Muscle of leg (tissue), 16 donors: ENCODE measurements at places on chromosomes 5 and 9.
A peak's percentile ranks its signal among the peaks of the same experiment; 100 is the strongest.

DNA sequence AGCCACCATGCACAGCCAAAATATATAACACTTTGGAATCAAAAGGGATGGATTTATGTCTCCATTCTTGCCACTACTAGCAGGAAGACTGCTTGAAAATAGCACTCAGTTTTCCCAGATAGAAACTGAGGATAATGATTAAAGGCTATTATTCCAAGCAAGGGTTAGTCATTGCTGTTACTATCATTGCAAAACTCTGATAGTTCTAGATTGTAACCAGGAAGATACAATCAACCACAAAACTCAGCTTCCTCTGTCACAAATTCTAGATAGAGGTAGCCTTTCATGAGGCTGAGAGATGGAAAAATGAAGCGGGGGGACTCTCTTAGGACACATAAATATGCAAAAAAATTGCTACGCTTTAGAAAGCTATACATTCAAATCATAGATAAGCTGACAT is 3.1 kb downstream of the ANXA1 start:
- DNase-seq = no peak

GRCh38 chr9:37745970-37746369 is 7.6 kb upstream of the TRMT10B start:
- peak; percentile 64 for DNase-seq

- no peak for DNase-seq
Observed at GRCh38 chr5:113060408-113061025, 83.9 kb downstream of the DCP2 start.

GRCh38 chr9:121901616-121902015 is 191.5 kb downstream of the TTLL11 start:
- no peak for DNase-seq

DNA sequence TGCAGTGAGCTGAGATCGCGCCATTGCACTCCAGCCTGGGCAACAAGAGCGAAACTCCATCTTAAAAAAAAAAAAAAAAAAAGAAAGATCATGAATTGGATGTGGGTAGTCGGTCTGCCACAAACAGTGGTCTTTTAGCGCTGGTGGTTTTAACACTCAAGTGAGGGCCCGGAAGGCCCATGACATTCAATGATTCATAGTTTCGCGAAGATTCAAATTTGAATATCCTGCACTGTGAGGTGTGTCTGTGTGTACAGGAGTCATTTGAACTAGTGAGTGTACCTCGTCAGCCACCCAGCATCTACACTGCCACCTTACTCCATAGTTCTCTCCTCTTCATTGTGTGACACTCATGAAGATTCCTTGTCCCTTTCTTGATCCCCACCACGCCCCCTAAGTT is 41.3 kb downstream of the CFAP77 start:
- no peak for DNase-seq

- no peak for DNase-seq
Observed at GRCh38 chr5:72472031-72472430, 35.2 kb downstream of the ZNF366 start.

DNA sequence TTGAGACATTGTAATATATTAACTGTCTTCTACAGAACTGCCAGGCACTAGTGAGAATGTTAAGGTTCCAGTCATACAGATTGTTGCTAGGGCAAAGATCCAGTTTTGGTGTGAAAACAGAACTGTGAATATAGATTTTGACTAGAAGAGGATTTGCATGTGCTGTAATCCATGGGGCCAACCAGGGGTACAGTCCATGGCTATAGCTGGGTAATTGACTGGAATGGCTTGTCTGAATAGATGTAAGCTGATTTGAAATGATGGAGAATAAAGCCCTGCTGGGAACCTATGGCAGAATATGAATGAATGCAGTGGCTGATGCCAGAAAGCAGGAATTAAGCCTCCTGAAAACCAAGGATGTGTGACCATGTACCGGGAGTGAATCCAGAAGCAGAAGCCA is 748.5 kb upstream of the CDH10 start:
- DNase-seq = no peak

GRCh38 chr9:127734247-127734746 is 797 bp downstream of the TOR2A start:
- no peak for DNase-seq

DNA sequence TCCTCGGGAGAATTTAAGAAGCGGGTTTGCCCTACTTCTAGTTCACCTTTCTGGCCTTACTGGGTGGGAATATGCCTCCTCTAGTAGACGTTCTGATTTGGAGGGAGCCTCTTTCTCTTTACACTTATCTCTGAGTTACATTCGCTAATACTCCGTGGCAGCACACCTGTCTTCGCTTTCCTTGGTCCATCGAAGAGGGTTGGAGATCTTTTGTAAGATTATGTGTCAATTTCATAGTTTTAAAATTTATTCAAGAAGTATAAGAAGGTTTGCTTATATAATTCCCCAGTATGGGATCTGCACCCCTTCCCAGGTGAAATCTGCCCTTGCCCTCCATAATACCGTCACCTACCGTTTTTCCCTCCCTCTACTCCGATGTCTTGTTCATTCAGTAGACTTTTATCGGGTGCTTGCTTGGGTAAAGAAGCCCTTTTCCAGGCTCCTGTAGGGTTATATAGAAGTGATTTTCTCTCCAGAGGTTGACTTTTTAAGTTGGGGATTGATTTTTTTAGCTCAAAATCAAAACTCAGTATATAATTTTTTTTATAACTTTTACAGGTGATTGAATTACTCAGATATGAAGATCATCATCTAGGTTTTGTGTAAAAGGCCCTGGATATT is 1.1 kb downstream of the GPBP1 start:
- DNase-seq = peak; percentile 39

DNA sequence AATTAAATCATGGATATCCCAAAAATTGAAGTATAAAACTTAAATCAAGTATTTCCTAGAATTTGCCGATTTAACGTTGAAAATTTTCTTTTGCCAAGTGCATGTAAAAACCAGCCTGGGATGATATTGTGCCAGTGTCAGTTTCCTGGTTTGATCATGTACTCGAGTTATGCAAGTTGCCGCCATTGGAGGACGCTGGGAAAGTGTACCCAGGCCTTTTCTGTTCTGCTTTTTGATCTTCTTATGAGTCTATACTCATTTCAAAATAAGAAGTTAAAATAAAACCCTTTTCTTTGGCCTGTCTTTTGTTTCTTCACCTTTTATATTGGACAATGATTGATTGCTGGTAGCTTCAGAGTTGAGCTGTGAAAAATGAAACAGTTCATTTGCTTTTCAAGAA is 93.1 kb upstream of the NFIL3 start:
- no peak for DNase-seq

DNA sequence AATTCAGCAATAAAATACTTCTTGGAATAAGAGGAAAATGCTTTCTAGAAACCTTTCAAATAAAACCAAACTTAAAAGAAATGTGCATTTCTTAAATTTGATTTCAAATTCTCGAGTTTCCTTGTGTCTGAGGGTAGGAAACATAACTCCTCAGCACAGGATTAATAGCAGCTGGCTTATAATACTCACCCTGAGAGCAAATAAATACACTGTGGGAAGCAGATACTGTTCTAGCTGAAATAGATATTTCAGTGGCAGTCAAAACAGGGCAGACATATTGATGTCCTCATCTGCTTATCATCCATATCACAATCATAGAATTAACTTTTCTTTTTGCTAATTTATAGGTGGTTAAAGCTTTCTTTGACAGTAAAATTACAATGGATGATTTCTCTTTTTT is 24.1 kb upstream of the FEM1C start:
- no peak for DNase-seq

- peak; percentile 32 for DNase-seq
Observed at GRCh38 chr5:9361835-9362234, 184.0 kb downstream of the SEMA5A start.

- DNase-seq = no peak
Observed at GRCh38 chr9:68500457-68501381, 40.0 kb downstream of the TMEM252 start.

DNA sequence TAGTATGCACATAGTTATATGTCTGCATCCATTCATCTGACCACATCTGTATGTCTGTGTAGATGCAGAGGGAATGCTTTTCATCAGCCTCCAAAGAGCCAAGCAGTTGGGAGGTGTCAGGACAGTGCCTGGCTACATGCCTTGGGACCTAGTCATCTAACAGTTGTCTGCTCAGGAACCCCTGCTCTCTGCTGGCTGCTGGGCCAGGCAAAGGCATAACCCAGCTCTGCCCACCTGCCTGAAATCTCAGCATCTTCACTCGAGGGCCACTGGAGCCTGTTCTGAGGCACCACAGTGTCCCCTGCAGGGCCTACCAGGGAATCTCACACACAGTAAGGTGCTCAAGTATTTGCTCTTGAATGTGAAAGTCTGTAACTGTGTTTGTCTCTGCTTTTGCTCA is 3.7 kb downstream of the C9orf50 start:
- DNase-seq = no peak

- DNase-seq = no peak
Observed at GRCh38 chr9:123418506-123418905, 62.5 kb downstream of the CRB2 start.
